ENCODE measurements at places on chromosomes 6 and 20. TPM values are rescaled to one million over a fixed set of nuclear protein-coding genes. Genes with fewer than 3 reads are reported as not detected.

DNA sequence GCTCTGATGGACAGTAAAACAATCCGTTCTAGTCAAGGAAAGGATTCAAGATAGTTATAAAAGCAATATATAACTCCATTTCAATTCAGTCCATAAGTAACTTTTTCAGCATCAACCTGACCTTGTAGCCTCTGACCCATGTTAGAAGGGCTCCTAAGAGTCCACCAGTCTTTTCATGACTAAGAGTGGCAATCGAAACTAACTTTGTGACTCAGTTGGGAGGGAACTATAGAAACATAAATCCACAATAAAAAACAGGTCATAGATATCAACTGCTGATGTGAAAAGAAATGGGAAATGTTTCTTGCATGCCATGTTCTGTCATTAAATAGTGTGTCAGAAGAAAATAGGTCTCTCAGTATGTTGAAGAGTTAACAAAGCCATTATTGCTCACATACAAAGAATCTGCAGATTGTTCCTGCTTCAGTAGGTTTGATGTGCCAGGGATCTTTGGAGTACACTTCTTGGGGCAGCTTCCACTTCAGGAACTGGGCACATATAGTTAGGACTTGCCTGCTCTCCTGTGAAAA, 16.2 kb upstream of the RBL1 start:
- DNase-seq, result peak; percentile 16

DNA sequence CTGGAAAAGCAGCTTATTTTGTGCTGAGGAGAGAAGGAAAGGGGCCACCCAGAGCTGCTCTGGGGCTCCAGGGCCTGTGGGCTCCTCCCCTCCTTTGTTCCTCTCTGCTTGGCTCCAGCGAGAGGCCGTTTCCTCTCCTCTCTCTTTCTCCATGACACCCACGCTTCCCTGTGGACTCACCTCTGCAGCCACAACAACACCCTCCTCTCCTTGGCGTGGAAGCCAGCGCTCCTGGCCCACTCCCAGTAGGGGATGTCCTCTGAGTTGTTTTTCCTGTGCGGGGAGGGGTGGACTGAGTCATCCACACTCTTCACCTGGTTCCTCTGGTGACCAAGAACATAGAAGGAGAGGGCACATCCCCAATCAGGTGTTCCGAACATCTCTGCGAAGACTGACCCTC, 4.9 kb upstream of the CDSN start:
- DNase-seq, result peak; percentile 80

GRCh38 chr6:82589509-82590206, 226.0 kb downstream of the TPBG start:
- peak; percentile 98 for DNase-seq

GRCh38 chr6:118743746-118744145, 92.4 kb upstream of the CEP85L start:
- no peak for DNase-seq

DNA sequence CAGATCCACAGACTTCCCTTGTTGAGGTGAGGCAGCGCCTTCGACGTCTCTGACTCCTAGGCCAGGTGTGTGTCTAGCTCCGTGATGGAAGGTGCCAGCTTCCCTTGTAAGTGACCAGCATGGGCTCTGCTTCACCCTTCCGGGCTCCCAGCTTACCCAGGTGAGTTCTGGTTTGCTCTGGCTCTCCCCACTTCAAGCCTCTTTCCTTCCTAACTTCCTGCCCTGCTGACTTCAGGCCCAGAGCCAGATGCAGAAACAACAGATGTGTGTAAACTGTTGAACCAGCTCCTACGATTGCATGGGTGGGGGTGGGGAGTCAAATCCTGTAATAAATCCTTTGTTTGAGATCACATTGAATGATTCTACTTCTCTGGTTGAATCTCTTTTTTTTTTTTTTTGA, 51.6 kb upstream of the BMP6 start:
- DNase-seq, result peak; percentile 11

DNA sequence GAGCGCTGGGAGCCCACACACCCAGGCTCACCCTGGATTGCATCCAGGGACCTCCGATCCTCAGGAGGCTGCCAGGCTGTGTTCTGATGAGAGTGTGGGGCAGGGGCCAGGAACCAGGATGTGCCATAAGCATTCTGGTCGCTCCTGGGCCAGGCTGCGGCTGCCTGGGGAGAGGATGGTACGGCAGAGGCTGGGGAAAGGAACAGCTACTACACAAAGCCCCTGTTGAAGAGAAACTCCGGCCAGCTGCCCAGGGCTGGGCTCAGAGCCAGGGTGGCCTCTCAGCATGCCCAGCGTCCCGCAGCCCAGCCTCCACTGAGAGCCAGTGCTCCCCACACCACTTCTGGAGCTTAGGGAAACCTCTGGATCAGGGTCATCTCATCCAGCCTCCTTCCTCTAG, 21.7 kb upstream of the OCSTAMP start:
- no peak for DNase-seq

The TFAP2D gene
- total RNA-seq, result not detected

The SAMD5 gene
- 0.87 TPM for total RNA-seq

- no peak for DNase-seq
Observed at GRCh38 chr6:27889628-27890444, 22.4 kb downstream of the OR2B2 start.

GRCh38 chr6:132330759-132331158, 70.5 kb downstream of the MOXD1 start:
- peak; percentile 61 for DNase-seq

The VIP gene
- not detected for total RNA-seq

The TP53TG5 gene
- not detected for total RNA-seq

DNA sequence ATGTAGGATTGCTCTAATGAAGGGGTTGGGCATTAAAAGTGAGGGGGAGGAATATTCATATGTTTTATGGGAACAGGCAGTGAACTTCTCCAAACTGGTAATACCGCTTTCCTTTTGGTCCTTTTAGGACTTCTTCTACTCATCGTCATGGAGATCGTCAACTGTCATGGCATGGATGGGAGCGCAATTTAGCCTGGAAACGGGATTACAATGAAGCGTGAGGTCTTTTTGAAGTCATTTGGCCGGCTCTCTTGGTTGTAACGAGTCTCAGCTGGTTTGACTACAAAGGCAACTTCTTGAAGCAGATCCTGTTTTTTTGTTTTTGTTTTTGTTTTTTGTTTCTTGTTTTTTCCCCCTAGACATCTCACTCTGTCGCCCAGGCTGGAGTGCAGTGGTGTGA, 1.4 kb upstream of the HLA-E start:
- DNase-seq, result no peak

All from renal cortical epithelial cell (primary cell).